Progenitor cell of endocrine pancreas (in vitro differentiated cells): ENCODE measurements at places on chromosomes 5 and 9. TPM values are rescaled to one million over a fixed set of nuclear protein-coding genes. Genes with fewer than 3 reads are reported as not detected.

- DNase-seq = no peak
- H3K27ac ChIP-seq = no peak overlapping the region
- H3K4me3 ChIP-seq = no peak overlapping the region
- peaks cover 11% of the 10 kb centered on the region for H3K27me3 ChIP-seq
- H3K36me3 ChIP-seq = no peaks in the 10 kb centered on the region
Measured at GRCh38 chr5:149410071-149410470, 31.0 kb upstream of the IL17B start.

GRCh38 chr9:108983885-108984284 is 29.4 kb downstream of the CTNNAL1 start:
- DNase-seq = no peak
- no peaks in the 10 kb centered on the region for H3K4me1 ChIP-seq
- no peaks in the 10 kb centered on the region for H3K27me3 ChIP-seq
- no peak overlapping the region for H3K4me3 ChIP-seq
- H3K27ac ChIP-seq = no peak overlapping the region
- peaks cover 16% of the 10 kb centered on the region for H3K36me3 ChIP-seq

FOXI1 gene
- total RNA-seq = not detected in 2 replicates

EGR1 gene
- 49.5 and 56.2 TPM in 2 replicates for total RNA-seq

PCDHB2 gene
- 75.5 and 80.4 TPM in 2 replicates for total RNA-seq

DNA sequence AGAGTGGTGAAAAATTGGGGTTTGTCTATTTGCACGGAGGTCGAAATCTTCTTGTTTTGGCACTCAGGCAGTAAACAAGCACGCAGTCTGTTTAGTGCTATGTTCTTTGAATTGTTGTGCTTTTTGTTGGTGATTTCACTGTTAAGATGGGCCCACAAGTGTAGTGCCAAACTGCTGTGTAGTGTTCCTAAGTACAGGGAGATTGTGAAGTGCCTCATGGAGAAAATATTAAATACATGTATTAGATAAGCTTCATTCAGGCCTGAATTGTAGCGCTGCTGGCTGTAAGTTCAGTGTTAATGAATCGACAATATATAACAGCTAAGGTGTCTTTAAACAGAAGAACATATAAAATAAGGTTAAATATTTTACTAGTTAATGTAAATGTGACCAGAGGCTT is 17.3 kb downstream of the SREK1 start:
- H3K27ac ChIP-seq = no peak overlapping the region
- H3K36me3 ChIP-seq = peaks cover 33% of the 10 kb centered on the region
- H3K27me3 ChIP-seq = no peaks in the 10 kb centered on the region
- DNase-seq = no peak
- H3K4me1 ChIP-seq = no peaks in the 10 kb centered on the region
- H3K4me3 ChIP-seq = no peak overlapping the region

- peaks cover 11% of the 10 kb centered on the region for H3K4me1 ChIP-seq
- H3K4me3 ChIP-seq = peak overlapping the region; percentile 94
- peak overlapping the region; percentile 99 for H3K27ac ChIP-seq
- DNase-seq = no peak
Measured at GRCh38 chr9:122827761-122828093, 661 bp downstream of the PDCL start.

DNA sequence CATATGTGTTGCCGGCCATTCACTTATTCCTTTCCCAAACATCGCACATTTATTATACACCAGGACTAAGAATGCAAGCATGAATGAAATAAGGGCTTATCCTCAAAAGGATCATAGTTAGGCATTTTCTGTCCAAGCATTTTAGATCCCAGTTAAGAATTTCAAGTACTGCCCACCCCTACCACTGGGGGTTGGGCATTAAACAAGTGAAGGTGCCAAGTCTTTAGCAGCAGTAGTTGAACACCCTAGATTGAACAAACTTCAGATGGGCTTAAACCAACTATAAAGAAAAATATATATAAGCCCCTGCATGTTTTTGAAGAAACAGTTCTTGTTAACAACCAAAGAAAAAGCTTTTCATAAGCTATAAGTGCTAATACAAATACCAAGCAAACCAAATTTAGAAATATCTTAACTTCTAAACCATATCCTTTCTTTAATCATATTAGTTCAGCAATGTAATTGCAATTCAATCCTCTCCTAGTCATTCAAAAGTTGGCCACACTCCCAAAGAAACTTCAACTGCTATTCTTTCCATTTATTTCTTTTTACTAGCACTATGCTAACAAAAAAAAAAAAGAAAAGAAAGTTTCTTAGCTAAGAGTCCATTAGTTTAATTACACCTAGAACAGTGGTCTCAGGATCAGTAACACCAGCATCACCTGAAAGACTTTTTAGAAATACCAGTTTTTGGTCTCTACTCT is 149.8 kb downstream of the MLLT3 start:
- H3K4me3 ChIP-seq = no peak overlapping the region
- peaks cover 15% of the 10 kb centered on the region for H3K4me1 ChIP-seq
- no peak for DNase-seq

GRCh38 chr5:39005566-39006232 is 68.5 kb downstream of the RICTOR start:
- no peak overlapping the region for H3K4me3 ChIP-seq
- peaks cover 20% of the 10 kb centered on the region for H3K36me3 ChIP-seq
- no peak for DNase-seq
- H3K4me1 ChIP-seq = no peaks in the 10 kb centered on the region
- peak overlapping the region; percentile 16 for H3K27ac ChIP-seq

DNA sequence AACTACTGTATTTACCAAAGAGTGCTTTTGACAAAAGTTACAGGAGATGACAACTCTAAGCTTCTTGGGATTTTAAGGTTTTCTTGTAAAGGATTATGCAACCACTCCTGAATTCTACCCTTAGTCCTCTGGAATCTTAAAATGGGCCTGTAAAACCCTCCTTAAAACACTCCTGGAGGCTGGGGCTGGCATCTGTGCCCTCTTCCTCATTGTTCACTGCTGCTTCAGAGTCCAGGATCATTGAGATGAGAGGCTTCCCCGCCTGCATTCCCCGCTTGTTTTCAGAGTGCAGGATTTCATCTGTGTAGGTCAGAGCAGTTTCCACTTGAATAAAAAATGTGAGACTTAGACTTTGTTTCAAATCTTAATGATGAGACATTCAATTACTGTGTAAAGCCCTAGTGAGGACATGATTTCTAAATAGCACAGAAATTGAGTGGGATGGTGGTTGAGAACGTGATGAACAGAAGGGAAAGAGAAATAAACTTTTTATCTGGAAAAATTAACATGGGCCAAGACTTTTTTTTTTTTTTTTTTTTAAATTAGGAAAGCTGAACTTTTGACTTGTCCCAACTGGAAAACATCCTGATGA is 40.4 kb downstream of the PCSK5 start:
- DNase-seq = no peak
- no peaks in the 10 kb centered on the region for H3K27me3 ChIP-seq
- H3K4me3 ChIP-seq = no peak overlapping the region
- H3K27ac ChIP-seq = no peak overlapping the region
- H3K4me1 ChIP-seq = peaks cover 3% of the 10 kb centered on the region
- H3K36me3 ChIP-seq = peaks cover 7% of the 10 kb centered on the region

DNA sequence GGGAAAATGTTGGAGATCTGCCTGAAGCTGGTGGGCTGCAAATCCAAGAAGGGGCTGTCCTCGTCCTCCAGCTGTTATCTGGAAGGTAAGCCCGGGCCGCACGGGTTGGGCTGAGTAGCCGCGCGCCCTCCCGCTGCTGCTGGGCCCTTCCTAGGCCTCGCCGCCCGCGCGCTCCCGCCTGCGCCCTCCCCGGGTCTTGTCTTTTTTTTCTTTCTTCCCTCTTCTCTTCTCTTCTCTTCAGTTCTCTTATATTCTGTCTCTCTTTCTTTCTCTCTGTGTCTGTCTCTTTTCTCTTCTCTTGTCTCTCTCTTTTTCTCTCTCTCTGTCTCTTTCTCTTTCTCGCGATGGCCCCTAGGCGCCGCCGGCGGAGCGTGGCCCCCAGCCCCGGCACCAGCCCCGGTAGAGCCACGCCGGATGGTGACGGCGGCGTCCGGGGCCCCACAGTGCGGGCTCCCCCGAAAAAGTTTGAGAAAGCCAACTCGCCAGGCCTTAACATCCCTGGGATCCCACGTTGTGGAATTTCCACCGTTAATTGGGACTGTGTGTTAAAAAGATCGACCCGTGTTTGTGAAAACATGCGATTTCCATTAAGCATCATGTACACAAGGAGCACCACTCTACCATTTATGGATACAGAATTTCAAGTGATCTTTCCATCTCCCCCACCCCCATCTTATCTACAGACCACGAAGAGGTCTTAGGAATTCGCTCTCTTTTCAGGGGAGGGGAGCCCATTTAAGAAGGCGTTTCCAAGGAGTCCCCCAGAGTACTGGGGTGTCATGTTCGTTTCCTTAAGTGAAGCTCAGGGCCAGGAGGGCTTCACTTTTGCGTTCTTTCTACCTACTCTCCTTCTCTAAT is 616 bp downstream of the ABL1 start:
- peaks cover 2% of the 10 kb centered on the region for H3K36me3 ChIP-seq
- H3K27me3 ChIP-seq = no peaks in the 10 kb centered on the region
- peak overlapping the region; percentile 98 for H3K4me3 ChIP-seq
- H3K4me1 ChIP-seq = peaks cover 48% of the 10 kb centered on the region

- no peaks in the 10 kb centered on the region for H3K36me3 ChIP-seq
- H3K4me3 ChIP-seq = no peak overlapping the region
- peaks cover 2% of the 10 kb centered on the region for H3K4me1 ChIP-seq
- no peak for DNase-seq
- no peak overlapping the region for H3K27ac ChIP-seq
Measured at GRCh38 chr5:33433303-33434240, 7.2 kb upstream of the TARS1 start.

DNA sequence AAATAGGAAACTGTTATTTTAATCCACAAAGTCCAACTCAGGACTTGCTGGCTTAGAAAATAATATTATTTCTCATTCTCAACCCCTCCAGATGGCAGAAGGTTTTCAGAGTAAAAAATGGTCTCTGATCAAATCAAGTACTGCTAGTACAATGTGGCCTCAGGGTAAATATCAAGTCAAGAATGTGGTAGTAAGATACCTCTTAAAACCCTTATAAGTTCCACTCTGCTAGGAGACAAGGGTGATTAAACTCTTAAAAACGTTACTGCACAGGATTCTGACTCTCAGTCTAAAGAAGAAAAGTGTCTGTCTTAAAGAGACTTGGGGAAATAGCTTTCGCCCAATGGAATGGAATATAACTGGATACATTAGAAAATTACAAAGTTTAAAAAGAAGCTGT is 120.8 kb upstream of the PDE4D start:
- H3K4me3 ChIP-seq = no peak overlapping the region
- DNase-seq = no peak
- no peak overlapping the region for H3K27ac ChIP-seq

GRCh38 chr5:98275980-98276379 is 497.5 kb upstream of the RGMB start:
- H3K27me3 ChIP-seq = no peaks in the 10 kb centered on the region
- no peak overlapping the region for H3K4me3 ChIP-seq
- H3K36me3 ChIP-seq = no peaks in the 10 kb centered on the region
- no peak overlapping the region for H3K27ac ChIP-seq

MSX2 gene
- 5.8 and 11.7 TPM in 2 replicates for total RNA-seq

DNA sequence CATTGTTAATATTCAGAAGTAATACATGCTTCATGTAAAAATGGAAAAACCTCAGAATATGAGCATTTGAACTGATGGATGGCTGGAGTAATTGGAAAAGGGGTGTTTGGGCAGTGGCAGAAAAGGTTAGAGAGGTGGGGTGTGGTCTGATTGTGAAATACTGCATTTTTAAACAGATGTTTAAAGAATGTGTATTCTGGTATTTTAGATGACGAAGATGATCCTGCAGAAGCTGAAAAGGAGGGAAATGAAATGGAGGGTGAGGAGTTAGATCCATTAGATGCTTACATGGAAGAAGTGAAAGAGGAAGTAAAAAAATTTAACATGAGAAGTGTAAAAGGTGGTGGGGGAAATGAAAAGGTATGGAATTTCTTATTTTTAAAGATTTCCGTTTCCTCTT is 18.8 kb downstream of the DDX46 start:
- no peaks in the 10 kb centered on the region for H3K4me1 ChIP-seq
- H3K27me3 ChIP-seq = no peaks in the 10 kb centered on the region
- no peak overlapping the region for H3K4me3 ChIP-seq
- DNase-seq = no peak
- no peak overlapping the region for H3K27ac ChIP-seq

PDE6A gene
- 0.07 TPM in 1 of 2 replicates, not detected in the other for total RNA-seq

MLLT3 gene
- total RNA-seq = 23.8 and 25.8 TPM in 2 replicates
